Hepatic stellate cell (primary cell): ENCODE measurements at places on chromosomes 12 and 14.

- DNase-seq, result no peak
These were observed 614.3 kb upstream of the MIS18BP1 start for GRCh38 chr14:45867046-45867894.

- no peak for DNase-seq
These were observed 68.2 kb upstream of the TBX3 start for GRCh38 chr12:114752217-114752616.

DNA sequence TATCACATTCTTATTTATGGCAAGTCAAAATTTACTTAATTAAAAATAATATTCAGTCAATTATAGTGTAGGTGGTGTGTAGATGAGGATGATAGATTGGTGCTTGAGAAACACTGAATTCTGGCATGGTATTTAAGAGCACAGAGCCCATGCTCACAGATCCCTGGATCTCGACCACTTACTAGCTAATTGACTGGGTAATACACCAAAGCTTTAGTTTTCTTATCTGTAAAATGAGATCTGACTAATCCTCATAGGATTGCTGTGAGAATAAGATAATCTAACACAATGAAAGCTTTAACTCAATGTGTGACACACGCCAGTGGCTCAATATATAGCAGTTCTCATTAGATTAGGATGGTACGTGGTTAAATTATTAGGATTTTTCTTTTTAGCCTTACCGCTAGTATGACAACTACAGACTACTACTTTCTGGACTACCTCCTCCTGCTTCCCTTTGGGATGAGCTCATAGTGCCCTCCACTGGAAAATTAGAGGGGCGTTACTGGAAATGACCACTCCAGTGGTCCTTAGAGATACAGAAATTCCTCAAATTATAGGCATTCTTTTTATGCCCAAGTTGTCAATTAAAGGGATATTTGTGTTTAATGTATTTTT is 482.8 kb upstream of the TBX3 start:
- DNase-seq, result no peak

DNA sequence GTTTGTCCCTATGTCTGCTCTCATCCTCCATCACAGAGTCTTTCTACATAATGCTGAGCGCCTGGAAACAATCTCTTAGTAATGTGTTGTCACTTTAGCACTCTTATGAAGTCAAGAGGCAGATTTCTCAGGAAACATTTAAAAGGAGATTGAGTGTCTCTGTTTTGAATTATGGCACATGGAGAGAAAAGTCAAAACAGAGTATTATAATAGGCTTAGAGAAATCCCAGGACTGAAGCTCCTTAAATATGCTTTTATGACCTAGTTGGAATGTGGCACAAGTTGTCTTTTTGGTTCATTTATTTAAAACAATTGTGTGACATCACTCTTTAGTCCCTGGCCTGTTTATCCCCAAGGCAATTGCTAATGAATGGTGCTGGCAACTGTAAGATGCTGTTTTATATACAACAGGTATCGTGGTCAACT is 117.8 kb upstream of the HIF1A start:
- DNase-seq, result no peak

DNA sequence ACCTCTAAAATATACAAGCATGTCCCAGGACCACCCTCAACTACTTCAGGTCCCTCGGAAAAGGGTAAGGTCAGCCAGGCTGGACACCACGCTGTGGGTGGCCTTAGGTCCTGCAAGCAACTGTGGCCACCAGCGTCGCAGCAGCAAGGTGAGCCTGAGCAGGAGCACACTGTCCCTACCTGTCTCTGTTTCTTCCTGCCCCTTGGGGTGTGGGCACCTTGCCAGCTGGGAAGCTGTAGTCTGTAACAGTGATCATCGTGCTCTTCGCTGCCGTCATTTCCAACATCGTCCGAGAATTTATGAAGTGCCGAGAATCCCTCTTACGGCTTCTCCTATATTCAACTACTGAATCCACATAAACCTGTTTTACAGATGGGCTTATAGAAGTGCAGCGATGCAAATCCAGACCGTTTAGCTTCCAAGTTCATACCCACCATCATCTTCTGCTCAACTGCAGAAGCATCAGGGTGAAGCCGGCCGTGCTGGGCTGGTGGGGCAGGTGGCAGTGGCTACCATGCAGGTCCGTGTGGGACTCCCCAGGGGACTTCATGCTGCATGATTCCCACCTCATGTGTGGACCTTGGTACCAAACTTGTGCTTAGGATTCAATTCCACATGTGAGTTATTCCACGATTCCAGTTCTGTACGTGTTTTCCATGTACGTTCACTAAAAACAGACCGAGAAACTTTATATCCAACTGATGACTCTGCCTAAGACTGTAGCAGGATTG is 361.3 kb upstream of the SFSWAP start:
- DNase-seq, result no peak

GRCh38 chr12:57200497-57200896 is 16.1 kb upstream of the NXPH4 start:
- DNase-seq, result no peak

- no peak for DNase-seq
These were observed 75.1 kb downstream of the FERMT2 start for GRCh38 chr14:52875707-52876106.

GRCh38 chr12:76738824-76739579 is 24.9 kb upstream of the ZDHHC17 start:
- DNase-seq, result no peak

- DNase-seq, result no peak
These were observed 43.0 kb downstream of the MAP1LC3B2 start for GRCh38 chr12:116601933-116602810.

GRCh38 chr12:121238604-121239350 is 28.8 kb downstream of the P2RX4 start:
- no peak for DNase-seq

- no peak for DNase-seq
These were observed 63.4 kb upstream of the FBRSL1 start for GRCh38 chr12:132426349-132427173.

GRCh38 chr12:95663525-95663924 is 112.2 kb upstream of the USP44 start:
- no peak for DNase-seq

DNA sequence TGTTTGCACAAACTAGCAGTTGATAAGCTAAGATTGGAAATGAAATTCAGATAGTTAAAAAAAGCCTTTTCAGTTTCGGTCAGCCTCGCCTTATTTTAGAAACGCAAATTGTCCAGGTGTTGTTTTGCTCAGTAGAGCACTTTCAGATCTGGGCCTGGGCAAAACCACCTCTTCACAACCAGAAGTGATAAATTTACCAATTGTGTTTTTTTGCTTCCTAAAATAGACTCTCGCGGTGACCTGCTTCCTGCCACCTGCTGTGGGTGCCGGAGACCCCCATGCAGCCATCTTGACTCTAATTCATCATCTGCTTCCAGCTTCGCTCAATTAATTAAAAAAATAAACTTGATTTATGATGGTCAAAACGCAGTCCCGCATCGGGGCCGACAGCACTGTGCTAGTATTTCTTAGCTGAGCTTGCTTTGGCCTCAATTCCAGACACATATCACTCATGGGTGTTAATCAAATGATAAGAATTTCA is 335.6 kb downstream of the TMEM121 start:
- no peak for DNase-seq

- peak; percentile 80 for DNase-seq
These were observed 2.3 kb downstream of the MMP14 start for GRCh38 chr14:22838631-22839041.

GRCh38 chr12:71755146-71755892 is 656 bp downstream of the RAB21 start:
- peak; percentile 46 for DNase-seq

DNA sequence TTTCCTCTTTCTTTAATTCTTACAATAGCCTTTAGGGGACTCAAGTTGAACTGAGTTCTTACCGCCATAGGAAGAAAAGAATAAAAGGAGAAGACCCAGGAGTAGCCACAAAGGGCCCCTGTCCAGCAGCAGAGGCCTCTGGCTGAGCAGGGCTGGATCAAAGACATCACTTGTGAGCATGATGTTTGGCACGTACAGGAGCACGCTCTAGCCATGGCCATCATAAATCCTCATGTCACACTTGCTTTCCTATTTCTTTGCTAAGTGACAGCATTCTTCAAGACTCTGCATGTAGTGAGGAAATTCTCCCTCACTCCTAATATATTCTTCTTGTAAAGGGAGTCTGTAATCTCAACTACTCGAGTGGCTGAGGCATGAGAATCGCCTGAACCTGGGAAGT is 15.7 kb downstream of the CLEC4C start:
- no peak for DNase-seq

GRCh38 chr14:24234095-24235005 is 1.6 kb downstream of the GMPR2 start:
- no peak for DNase-seq

GRCh38 chr14:76876076-76876475 is 49.9 kb downstream of the LRRC74A start:
- DNase-seq, result peak; percentile 88

DNA sequence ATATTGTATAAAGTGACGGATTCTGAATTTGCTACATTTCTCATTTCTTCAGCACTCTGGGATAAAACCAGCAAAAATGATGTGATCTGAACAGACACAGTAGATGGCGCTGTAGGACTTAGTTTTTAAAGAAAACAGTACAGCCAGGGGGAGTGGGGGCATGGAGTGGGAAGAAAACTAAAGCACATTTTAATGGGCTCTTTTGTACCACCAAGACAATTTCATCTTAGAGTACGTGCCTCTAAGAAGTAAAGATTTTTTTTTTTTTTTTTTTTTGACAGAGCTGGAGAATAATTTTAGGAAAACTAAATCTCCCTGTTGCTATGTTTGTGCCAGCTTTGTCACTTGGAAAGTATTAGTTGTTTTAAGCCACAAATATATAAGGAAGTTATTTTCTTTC is 124.4 kb downstream of the RAD51B start:
- DNase-seq, result peak; percentile 29

- no peak for DNase-seq
These were observed 72.8 kb upstream of the ABCD2 start for GRCh38 chr12:39692258-39692853.

DNA sequence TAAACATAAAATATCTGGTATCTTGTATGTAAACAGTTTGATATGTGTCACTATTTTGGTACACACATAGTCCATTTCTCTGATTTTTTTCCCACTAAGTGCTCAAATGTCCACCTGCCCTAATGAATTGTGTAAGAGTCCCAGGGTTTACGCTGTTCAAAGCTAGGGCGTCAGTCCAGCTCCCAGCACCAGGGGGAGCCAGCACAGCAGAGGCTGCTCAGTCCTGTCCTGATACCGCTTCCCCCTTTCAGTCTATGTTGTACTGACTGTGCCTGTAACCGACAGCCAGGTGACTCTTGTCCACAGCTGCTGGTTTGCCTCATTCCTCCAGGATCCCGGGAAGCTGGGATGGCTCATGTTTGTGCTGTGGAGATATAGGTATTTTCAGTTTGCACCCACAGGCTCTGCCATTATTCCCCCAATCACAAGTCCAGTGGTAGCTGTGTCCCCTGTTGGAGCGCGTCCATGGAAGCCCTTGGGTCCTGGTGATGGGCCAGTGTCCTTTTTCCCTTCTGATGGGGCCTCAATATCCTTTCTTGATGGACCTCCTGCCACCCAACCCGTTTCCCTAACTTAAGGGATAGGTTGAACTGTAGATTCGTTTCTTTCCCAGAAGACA is 242.0 kb downstream of the NEDD1 start:
- DNase-seq, result no peak

DNA sequence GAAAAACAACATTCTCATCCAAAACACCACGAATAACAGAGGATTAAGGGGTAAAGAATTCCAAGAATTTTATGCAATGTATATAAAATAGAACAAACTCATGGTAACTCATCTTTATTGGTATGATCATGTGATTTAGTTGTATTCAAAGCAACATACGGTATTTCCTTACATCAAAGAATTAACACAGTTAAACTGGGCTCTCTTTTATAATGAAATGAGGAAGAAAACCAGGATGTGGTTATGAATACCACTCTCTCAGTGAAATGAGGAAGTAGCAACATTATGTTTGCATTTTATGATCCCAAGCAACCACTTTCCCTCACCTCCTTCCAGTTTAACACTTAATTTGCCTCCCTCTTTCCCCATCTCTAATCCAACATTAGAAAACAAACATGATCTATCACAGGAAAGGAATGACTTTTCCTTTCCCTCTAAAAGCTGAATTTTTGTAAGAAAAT is 22.9 kb downstream of the SPTLC2 start:
- DNase-seq, result no peak

GRCh38 chr14:21123429-21123828 is 22.6 kb downstream of the TMEM253 start:
- no peak for DNase-seq

- no peak for DNase-seq
These were observed 805 bp downstream of the MYH7 start for GRCh38 chr14:23434488-23435222.

GRCh38 chr12:46459111-46459510 is 86.5 kb upstream of the SLC38A2 start:
- DNase-seq, result peak; percentile 38

DNA sequence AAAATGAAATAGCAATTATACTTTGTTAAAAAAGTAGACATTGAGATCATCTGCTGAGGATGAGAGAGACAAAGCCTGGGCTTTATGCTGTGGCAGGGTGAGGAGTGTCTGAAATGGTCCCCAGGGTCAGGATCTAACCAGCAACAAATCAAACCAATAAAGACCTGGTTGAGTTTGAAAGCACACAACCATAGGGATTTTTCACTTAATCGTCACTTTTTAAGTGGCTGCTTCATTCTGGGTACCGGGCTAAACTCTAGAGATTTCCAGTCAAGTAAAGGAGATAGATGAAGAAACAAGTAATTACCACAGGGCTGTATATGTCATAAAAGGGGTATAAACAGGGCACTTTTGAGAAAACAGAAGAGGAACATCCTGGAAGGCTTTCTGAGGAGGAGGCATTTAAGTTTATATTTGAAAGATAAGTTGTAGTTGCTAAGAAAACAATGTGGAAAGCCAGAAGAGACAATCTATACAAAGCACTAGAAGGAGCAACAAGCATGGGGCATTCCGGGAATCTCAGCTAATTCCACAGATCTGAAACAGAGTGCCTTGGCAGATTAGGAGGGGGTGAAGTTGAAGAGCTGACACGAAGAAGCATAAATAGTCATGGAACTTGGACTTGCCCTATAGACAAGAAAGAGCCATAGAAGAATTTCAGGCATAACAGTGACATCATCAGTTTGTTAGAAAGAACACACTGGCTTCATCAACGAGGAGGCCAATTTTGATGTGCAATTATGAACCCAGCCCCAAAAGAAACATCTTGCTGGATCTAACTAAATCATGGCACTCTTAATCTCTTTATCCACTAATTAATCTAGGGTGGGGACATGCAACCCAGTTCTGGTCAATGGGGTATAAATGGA is 46.9 kb upstream of the FRS2 start:
- DNase-seq, result peak; percentile 12

GRCh38 chr12:107461222-107461975 is 224.2 kb upstream of the PWP1 start:
- DNase-seq, result peak; percentile 42

- no peak for DNase-seq
These were observed 88.4 kb downstream of the PRKCH start for GRCh38 chr14:61409782-61410181.

DNA sequence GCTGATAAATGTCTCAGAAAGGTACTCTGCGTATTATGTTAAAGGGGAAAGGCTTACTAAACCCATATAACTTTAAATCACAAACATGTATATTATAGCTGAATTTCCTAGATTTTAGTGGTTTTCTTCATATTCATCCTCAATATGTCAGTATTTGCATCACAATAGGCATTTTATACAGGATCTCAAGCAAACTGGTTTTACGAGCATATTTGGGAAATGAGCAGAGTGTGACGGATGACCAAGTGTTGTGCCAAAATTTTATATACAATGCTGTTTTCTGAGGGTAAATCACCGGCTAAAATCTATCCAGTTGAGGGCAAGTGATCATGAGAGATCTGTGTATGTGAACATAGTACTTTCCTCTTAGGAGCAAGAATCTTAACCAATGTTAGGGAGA is 8.4 kb downstream of the CPM start:
- no peak for DNase-seq
